ENCODE measurements at places on chromosomes 13 and 19.
A peak's percentile ranks its signal among the peaks of the same experiment; 100 is the strongest.

GRCh38 chr19:43525836-43526771 is 897 bp downstream of the ETHE1 start:
- DNase-seq = no peak

DNA sequence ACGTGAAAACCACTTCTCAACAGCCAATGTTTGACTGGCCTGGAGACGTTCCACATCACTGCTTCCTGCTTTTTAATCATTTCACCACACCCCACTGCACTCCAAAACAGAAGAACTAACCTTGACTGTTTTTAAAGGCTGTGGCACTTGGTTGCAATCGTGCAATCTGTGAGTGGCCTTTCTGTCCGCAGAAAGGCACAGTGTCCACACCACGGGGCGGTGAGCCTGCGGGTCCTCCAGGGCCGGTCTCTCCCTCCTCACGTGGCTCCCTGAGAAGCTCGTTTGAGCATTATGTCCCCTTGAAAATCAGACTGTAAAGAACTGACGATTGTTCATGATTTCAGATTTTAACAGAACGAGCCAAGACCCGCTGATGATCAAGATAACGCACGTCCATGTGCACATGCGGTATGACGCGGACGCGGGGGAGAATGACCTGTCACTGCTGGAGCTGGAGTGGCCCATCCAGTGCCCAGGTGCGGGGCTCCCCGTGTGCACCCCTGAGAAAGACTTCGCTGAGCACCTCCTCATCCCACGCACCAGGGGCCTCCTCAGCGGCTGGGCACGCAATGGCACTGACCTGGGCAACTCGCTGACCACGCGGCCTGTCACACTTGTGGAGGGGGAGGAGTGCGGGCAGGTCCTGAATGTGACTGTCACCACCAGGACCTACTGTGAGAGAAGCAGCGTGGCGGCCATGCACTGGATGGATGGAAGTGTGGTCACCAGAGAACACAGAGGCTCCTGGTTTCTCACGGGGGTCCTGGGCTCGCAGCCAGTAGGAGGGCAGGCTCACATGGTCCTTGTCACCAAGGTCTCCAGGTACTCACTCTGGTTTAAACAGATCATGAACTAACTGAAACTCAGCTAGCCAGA is 13.0 kb downstream of the PROZ start:
- DNase-seq = no peak

DNA sequence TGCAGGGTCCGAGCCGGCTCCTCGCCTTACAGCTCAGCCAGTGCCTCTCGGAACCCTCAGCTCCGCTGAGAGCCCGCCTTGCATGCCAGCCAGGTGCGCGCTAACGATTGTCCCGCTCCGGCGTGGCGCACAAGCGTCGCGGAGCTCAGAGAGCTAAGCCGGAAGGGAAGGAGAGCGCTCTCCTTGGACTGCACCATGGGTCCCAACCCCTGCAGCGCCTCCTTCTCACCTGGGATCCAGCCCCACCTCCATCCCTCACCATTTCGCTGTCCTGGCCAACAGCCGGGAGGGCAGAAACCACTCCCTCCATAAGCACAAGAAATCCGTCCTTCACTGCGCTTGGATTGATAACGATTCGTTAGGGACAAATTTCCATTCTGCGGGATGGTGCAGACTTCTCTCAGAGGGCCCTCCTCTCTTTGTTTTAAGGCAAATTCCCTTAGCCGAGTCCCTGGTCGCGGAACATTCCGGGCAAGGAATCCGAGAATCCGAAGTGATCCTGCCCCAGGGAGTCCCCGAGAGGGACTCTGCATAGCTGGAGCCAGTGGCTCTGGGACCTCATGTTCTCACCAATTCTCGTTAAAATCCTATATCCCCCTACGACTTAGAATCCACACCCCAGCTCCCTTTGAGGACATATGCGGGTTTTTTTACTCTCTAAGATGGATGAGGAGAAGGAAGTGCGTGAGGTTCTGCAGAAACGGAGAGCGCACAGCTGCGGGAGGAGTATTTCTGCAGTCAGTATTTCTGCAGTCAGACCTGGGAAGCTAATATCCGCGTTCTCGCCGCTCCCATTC is 2.8 kb downstream of the GSX1 start:
- no peak for DNase-seq

- no peak for DNase-seq
Measured at GRCh38 chr13:33316890-33317289, 31.3 kb upstream of the STARD13 start.

- no peak for DNase-seq
Measured at GRCh38 chr13:110403721-110404120, 96.6 kb downstream of the COL4A2 start.

DNA sequence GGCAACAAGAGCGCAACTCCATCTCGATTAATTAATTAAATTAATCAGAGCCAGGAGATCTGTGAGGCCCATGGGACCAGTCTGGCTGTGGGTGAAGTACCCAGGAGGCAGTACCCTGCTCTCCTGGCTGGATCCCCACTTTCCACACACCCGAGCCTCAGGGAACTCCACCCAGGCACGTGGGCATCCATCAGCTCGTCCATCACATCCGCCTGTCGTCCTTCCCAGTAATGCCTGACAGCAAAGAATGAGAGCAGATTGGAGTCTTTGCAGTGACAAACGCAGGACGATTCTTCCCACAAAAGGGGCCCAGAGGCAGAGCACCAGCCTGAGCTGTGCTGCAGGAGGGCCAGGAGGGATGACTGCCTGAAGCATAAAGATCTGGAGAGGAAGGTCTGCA is 35.8 kb downstream of the VSTM2B start:
- DNase-seq = no peak

DNA sequence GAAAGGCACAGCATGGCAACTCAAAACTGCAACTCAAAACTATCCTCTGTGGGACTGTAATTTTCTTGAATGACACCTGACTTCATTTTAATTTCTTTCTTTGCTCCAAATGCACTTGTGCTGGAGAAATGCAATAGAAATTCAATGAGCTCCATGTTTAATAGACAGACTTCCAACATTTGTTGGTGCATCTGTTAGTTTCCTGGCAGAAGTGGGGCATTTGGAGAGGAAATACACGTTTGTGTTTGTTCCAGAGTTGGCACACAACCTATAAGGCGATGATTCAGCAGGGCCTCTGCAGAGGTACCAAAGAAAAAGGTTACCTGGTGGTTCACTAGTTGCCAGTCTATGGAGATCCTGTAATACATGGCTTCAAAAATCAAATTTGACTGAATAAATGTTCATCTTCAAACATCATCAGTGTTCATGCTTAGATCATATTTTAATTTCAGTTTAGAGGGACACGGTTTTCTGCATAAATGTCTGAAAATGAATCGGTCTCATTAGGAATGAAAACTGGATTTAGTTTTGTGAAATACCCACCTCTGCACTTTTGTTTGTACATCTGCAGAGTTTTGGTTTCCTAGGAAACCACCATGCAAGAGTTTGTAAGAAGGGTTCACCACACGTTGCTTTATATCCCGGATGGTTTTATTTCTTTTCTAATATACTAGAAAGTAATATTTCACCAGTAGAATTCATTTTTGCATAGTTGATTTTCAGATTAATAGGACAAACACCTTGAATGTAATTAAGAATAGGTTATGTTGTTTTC is 21.8 kb upstream of the OBI1 start:
- no peak for DNase-seq

DNA sequence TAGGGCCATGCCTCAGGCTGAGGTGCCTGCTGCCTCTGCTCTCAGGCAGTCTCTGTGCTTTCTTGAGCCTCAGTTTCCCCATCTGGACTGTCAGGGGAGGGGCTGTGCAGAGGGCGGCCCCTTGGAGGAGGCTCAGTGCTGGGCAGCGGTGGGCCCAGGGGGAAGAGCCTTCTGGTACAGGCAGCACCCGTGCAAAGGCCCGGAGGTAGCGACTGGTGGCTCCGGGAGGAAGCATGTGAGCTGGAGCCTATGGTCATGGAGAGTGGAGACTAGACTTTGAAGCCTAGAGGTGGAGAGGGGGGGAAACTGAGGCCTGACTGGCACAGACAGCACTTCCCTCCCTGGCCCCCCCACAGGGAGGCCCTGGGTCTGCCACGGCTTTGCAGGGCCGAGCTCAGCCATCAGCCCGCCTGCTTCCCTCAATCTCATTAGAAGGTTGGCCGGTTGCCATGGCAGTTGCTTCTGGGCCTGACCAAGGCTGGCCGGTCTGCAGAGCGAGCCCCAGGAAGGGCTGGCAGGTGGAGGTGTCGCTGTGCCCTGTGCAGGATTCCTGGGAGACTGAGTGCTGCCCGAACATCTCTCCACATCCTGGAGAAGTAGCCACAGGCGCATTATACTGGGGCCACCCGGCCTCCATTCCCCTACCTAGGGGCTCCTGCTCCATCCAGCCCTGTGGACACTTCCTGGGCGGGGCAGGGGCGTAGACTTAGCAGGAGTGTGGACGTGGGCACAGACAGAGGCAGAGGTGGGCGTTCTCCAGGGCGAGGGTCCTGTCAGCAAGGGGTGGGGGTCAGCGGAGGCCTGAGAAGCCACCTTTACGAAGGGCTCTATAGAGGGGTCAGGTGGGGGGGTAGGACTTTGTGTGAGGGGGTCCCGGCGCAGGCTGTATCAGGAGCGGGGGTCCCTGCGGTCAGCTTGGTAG is 53.2 kb downstream of the CRTC1 start:
- DNase-seq = peak; percentile 18

GRCh38 chr19:1073956-1074517 is 7.1 kb downstream of the ARHGAP45 start:
- DNase-seq = no peak

- no peak for DNase-seq
Measured at GRCh38 chr13:51229731-51230130, 7.5 kb downstream of the FAM124A start.

DNA sequence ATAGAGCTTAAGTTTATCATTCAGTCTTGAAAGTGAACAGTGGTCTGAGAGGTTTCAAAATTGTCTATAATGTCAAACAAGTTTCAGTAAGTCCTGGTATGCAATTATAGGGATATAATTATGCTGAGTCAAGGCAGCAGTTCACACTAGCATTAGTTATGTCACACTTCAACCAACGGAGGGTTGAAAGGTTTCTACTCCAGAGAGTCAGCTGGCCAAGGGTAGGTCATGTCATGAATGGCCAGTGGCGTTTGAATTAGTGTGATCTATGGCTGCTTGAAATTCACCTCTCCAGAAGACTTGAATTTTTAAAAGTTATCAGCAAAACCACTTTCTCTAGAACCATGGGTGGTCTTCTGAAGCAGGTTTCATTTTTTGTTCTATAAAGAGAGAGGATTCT is 108.6 kb downstream of the TNFRSF19 start:
- no peak for DNase-seq

DNA sequence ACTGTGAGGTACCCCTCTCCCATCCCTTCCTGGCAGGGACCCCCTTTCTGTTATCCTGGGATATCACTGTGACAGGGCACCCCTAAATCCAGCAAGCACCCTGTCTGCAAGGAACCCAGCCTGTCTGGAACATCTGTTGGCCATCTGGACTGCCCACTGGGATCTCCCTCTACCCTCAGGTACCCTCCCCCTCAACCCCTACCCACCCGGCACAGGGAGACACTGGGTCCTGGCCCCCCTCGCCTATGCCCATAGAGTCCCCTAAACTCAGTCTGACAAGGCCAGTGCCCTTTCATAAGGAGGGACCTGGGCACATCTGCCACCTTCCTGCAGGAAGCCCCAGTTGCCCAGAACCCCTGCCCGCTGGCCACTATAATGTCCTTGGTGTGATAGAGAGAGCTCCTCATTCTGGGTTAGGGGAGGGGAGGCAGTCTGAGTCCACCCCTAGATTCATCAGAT is 2.8 kb upstream of the SLC27A5 start:
- DNase-seq = no peak

DNA sequence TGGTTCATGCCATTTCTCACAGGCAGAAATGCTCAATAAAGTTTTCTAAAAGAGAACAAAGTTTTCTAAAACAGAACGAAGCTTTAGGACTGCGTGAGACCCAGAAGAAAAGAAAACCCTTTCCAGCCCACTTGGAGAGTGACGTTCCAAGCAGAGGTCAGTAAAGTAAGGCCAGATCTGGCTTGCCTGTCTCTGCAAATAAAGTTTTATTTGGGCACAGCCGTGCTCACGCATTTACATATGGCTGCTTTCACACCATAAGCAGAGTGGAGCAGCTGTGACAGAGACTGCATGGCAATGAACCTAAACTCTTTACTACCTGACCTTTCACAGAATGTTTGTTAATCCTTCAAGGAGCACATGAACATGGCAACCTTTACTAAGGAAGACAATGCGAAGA is 23.6 kb downstream of the IRS2 start:
- DNase-seq = no peak

GRCh38 chr13:34372581-34372980 is 554.6 kb downstream of the RFC3 start:
- DNase-seq = no peak

DNA sequence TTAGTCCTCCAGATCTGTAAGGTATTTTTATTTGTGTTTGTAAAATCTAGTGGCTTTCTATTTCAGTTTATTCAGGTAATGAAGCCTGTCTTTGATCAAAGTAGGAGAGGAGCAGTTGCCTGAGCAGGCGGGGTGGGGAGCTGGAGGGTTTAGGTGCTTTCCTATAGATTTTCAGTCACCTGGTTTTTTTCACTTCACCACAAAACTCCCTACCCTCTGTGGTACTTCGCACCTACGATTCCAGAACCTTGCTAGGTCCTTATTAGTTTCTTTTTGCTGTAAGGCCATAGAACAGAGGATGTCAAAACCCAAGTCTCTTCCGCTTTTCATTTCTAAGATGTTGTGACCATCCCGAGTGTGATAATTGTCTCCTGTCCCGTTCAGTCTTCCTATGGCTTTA is 26.6 kb downstream of the SLAIN1 start:
- DNase-seq = no peak

- DNase-seq = no peak
Measured at GRCh38 chr13:78632996-78633395, 26.0 kb downstream of the OBI1 start.

GRCh38 chr19:50449236-50449899 is 16.7 kb downstream of the MYBPC2 start:
- no peak for DNase-seq

GRCh38 chr19:13604902-13605586 is 98.8 kb upstream of the CACNA1A start:
- no peak for DNase-seq

DNA sequence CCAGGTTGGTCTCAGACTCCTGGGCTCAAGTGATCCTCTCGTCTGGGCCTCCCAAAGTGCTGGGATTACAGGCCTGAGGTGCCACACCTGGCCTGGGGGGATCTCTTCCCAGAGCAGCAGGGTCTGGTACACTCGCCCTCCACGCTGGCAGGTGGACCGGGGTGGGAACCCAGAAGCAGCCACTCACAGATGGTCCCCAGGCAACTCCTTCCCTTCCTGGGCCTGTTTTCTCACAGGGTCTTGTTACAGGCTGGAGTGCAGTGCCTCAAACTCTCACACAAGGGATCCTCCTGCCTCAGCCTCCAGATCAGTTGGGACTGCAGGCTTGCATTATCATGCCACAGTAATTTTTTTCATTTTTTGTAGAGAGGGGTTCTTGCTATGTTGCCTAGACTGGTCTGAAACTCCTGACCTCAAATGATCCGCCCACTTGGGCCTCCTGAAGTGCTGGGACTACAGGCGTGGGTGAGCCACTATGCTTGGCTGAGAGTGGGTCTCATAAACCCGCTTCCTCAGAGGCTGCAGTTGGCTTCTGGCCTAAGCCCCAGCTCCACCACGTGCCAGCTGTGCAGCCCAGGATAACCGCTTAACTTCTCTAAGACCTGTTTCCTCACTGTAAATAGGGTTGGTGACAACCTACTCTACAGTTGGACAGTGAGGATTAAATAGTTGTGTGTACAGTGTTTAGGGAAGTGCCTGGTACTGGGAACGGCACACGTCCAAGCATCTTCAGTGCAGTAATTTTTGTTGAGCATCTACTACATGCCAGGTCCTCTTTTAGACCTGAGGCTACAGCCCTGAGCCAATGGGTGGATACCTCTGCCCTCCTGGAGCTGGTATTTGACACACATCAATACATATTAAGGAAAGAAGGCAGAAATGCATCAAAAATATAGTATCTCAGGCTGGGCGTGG is 871 bp upstream of the CCER2 start:
- DNase-seq = no peak
